Adrenal gland (tissue), 19 donors: ENCODE measurements at places on chromosomes 5 and 9. TPM values are rescaled to one million over a fixed set of nuclear protein-coding genes. Genes with fewer than 3 reads are reported as not detected.

The SLC34A3 gene
- total RNA-seq = not detected

The TEK gene
- 24.4 TPM for total RNA-seq

The DEPDC1B gene
- 0.87 TPM for total RNA-seq

The ACTBL2 gene
- not detected for total RNA-seq

The ZNF462 gene
- total RNA-seq = 50.1 TPM

The CDX1 gene
- not detected for total RNA-seq

The PCDHGA1 gene
- total RNA-seq = 0.28 TPM

The CSNK1A1 gene
- total RNA-seq = 243 TPM

GRCh38 chr9:114017741-114018715, 60.1 kb downstream of the AMBP start:
- H3K27me3 ChIP-seq = no peaks in the 10 kb centered on the region
- no peaks in the 10 kb centered on the region for H3K4me1 ChIP-seq
- no peak overlapping the region for H3K4me3 ChIP-seq
- peaks cover 8% of the 10 kb centered on the region for H3K36me3 ChIP-seq

- no peak for DNase-seq
- no peak overlapping the region for H3K4me3 ChIP-seq
- H3K36me3 ChIP-seq = no peaks in the 10 kb centered on the region
These were observed 273.2 kb upstream of the CDH9 start for GRCh38 chr5:27311544-27311943.

GRCh38 chr5:62708481-62709325, 130.1 kb downstream of the LRRC70 start:
- DNase-seq = no peak
- no peak overlapping the region for H3K27ac ChIP-seq
- H3K27me3 ChIP-seq = no peaks in the 10 kb centered on the region

- no peak overlapping the region for H3K4me3 ChIP-seq
- DNase-seq = peak; percentile 12
- no peaks in the 10 kb centered on the region for H3K36me3 ChIP-seq
- H3K27ac ChIP-seq = no peak overlapping the region
- no peaks in the 10 kb centered on the region for H3K27me3 ChIP-seq
These were observed 19.8 kb upstream of the NUDT12 start for GRCh38 chr5:103582364-103582763.

DNA sequence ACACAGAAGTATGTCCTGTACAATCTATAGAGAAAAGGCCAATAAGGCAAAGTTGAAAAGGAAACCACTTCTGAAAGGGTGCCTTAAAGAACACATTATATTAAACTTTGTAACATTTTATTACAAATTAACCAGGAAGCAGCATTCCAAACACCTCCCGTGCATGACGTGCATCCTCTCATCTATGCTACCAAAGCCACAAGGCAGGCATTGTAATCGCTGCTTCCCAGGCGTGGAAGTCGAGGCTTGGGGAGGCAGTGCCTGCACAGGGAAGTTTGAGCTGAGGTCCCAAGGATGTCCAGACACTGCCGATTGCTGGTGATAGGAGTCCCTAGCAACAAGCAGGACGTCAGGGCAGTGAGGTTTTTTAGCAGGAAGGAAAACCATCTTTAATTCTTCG, 44.3 kb upstream of the BARHL1 start:
- H3K4me1 ChIP-seq = no peaks in the 10 kb centered on the region
- no peak overlapping the region for H3K4me3 ChIP-seq
- DNase-seq = no peak
- no peaks in the 10 kb centered on the region for H3K36me3 ChIP-seq

GRCh38 chr5:150562832-150563231, 54.9 kb downstream of the NDST1 start:
- H3K27ac ChIP-seq = no peak overlapping the region
- no peak overlapping the region for H3K4me3 ChIP-seq

DNA sequence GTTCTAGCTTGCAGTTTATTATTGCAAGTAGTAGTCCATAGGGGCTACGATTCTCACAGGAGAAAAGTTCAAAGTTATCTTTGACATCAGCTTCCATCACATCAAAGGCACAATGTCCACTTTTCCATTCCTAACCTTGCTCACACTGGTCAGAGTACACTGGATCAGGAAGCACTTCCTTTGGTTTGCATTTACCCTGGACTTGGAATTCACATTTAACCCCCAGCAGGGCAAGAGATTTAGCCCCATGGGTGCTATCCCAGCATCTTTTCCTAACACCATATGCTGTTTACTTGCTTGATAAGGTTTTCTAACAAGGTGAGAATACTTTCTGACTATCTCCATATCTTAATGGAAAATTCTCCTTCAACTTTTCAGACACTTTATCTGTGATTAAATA, 55.6 kb upstream of the ASTN2 start:
- no peaks in the 10 kb centered on the region for H3K27me3 ChIP-seq
- H3K4me1 ChIP-seq = no peaks in the 10 kb centered on the region
- H3K4me3 ChIP-seq = no peak overlapping the region
- H3K36me3 ChIP-seq = no peaks in the 10 kb centered on the region
- DNase-seq = no peak
- no peak overlapping the region for H3K27ac ChIP-seq

DNA sequence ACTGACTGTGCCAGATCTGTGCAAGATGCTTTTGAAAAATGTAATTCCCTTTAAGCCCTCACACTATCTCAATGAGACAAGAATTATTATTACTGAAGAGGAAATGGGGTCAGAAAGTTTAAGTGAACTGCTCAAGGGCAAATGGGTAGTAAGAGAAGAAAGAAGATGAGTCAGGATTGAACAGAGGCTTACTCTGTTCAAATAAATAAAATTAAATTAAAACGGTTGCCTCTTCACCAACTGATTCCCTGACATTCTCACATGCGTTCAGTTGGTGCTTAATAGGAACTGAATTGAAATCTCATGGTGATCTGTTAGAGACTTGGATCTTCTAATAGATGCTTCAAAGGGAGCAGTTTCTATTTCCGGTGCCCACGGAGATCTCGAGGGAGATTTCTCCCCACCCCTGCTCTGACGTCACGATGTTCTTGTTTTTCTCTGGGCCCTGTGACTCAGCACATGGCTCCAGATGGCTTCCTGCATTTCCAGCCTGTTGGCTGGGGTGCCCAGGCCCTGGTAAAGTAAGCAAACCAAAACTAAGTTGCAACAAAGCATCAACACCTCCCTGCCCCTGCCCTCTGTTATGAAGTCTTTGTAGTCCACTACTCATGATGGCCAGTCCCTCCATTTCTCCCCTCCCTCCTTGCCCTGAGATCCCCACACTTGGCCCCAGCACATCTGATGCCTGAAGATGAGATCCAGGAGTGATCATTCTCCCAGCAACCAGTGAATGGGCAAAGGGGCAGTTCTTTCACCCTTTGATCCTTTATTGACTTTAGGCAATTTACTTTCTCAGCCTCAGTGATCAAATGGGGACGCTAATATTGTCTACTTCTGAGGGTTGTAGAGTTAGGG, 106.1 kb upstream of the CPEB4 start:
- H3K27ac ChIP-seq = peak overlapping the region; percentile 77
- H3K27me3 ChIP-seq = no peaks in the 10 kb centered on the region
- peaks cover 46% of the 10 kb centered on the region for H3K4me1 ChIP-seq

- peak; percentile 71 for DNase-seq
- H3K27ac ChIP-seq = peak overlapping the region; percentile 96
- no peaks in the 10 kb centered on the region for H3K4me1 ChIP-seq
- H3K4me3 ChIP-seq = no peak overlapping the region
- no peaks in the 10 kb centered on the region for H3K27me3 ChIP-seq
These were observed 937 bp upstream of the HMGCR start for GRCh38 chr5:75335952-75336614.

DNA sequence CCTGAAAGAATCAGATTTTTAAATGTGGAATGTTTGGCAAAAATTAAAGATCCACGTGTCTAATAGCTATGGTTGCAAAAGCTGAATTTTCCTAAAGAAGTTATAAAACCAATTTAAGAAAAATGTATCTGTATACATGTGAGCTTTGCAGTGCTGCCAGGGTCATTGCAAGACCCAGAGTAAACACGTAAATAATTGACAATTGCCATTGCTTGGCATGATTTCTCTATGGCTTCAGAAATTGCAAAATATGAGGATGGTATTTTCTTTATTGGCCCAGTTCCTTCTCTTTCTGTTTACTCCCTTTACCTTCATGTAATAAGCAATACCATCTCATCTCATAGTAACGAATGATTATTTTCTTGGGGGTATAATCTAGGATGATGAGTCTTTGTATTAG, 123.9 kb downstream of the ERCC6L2 start:
- H3K36me3 ChIP-seq = no peaks in the 10 kb centered on the region
- H3K4me1 ChIP-seq = no peaks in the 10 kb centered on the region
- no peak for DNase-seq
- no peaks in the 10 kb centered on the region for H3K27me3 ChIP-seq
- no peak overlapping the region for H3K27ac ChIP-seq

DNA sequence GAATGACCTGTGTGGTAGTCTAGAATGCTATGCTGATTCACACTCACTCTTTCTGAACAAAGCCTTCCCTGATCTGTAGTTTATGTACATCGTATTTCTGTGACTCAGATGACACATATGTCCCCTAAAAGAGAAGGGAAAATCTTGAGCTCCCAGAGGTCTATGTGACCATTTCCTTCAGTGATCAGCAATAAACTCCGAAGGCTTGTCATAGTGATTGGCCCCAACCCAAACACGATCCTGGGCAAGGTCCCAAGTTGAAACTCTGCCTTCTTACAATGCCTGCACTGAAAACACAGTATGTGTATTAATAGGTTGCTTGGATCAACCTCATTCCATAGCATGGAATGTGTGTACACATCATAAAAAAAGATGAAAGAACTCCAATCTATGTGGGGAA, 685.8 kb downstream of the MAT2B start:
- DNase-seq = no peak
- H3K4me3 ChIP-seq = no peak overlapping the region
- H3K27ac ChIP-seq = no peak overlapping the region
- no peaks in the 10 kb centered on the region for H3K36me3 ChIP-seq
- H3K27me3 ChIP-seq = no peaks in the 10 kb centered on the region
- H3K4me1 ChIP-seq = no peaks in the 10 kb centered on the region

GRCh38 chr5:138128334-138128733, 10.9 kb downstream of the NME5 start:
- no peaks in the 10 kb centered on the region for H3K36me3 ChIP-seq
- no peak for DNase-seq
- no peak overlapping the region for H3K4me3 ChIP-seq
- no peak overlapping the region for H3K27ac ChIP-seq

- no peaks in the 10 kb centered on the region for H3K4me1 ChIP-seq
- no peak overlapping the region for H3K27ac ChIP-seq
These were observed 19.3 kb upstream of the SMIM32 start for GRCh38 chr5:136212252-136212721.

GRCh38 chr5:112907166-112907631, 14.8 kb downstream of the REEP5 start:
- H3K27ac ChIP-seq = no peak overlapping the region
- peaks cover 9% of the 10 kb centered on the region for H3K4me1 ChIP-seq
- H3K4me3 ChIP-seq = no peak overlapping the region
- H3K27me3 ChIP-seq = no peaks in the 10 kb centered on the region

- H3K4me1 ChIP-seq = peaks cover 7% of the 10 kb centered on the region
- no peak overlapping the region for H3K4me3 ChIP-seq
- H3K27ac ChIP-seq = no peak overlapping the region
These were observed 87.7 kb downstream of the GALNT10 start for GRCh38 chr5:154278186-154278585.

DNA sequence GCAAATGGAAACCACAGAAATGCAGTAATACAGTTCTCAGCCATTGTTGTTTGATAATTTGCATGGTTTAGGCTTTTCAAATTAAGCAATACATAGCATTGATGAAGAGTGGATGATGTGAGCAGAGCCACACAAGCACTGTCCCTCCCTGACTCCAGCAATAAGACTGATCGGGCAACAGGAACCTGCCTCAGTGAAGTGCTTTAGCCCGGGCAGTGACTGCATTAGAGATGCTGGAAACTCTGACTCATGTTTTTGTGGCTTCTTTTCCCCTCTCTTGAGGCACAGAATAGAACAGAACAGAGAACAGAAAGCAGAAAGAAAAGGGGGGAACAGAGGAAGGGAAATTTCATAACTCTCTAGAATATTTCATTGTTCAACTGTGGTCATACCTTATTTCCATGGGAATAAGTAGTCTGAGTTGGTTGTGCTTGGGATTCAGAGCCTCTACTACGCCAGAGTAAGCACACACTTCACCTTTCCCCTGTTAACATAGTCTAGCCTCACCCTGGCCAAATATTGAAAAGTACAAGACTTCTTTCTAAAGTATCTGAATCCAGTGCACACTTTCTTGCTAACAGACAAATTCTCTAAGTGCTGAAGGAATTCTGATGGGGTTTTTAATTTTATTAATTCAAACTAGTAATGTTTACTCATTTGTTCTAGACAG, 164.8 kb upstream of the VCAN start:
- no peak overlapping the region for H3K4me3 ChIP-seq
- H3K36me3 ChIP-seq = no peaks in the 10 kb centered on the region
- no peaks in the 10 kb centered on the region for H3K4me1 ChIP-seq
- no peak overlapping the region for H3K27ac ChIP-seq
- no peaks in the 10 kb centered on the region for H3K27me3 ChIP-seq

GRCh38 chr9:35861161-35861897, 8.9 kb downstream of the OR13J1 start:
- H3K36me3 ChIP-seq = no peaks in the 10 kb centered on the region
- no peaks in the 10 kb centered on the region for H3K4me1 ChIP-seq
- H3K4me3 ChIP-seq = no peak overlapping the region
